ENCODE measurements at places on chromosomes 2 and 18.

- DNase-seq, result no peak
These were observed 131.4 kb upstream of the HAAO start for GRCh38 chr2:42923580-42924417.

DNA sequence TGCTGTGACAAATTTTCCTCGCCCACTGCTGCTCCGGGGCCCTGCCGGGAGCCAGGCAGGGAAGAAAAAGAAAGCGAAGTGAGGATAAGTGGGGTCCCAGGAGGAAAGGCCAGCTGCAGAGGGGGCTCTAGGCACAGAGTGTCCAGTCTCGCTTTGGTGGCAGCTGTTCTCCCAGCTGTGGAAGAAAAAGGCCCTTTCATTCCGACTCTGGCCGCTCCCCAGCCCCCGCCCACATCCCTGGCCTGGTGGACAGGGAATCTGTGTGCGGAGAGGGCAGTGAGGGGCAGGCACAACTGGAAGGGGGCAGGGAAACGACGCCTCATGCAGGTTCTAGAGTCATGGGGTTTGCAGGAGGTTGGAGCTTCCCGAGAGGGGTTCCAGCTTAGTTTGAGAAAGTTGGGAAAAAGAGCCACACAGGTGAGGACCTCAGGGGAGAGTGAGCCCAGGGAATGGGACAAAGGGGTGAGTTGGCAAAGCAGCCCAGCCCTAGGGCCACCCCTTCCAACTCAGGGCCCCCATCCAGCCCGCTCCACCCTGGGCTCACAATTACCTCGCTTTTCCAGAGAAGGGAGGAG is 1.8 kb downstream of the RTKN start:
- DNase-seq, result no peak

GRCh38 chr18:30917651-30918050 is 124.9 kb downstream of the DSC3 start:
- DNase-seq, result no peak

- DNase-seq, result no peak
These were observed 1278.4 kb upstream of the PIK3C3 start for GRCh38 chr18:40676668-40677067.

GRCh38 chr2:47022186-47022765 is 106.7 kb upstream of the MCFD2 start:
- no peak for DNase-seq

DNA sequence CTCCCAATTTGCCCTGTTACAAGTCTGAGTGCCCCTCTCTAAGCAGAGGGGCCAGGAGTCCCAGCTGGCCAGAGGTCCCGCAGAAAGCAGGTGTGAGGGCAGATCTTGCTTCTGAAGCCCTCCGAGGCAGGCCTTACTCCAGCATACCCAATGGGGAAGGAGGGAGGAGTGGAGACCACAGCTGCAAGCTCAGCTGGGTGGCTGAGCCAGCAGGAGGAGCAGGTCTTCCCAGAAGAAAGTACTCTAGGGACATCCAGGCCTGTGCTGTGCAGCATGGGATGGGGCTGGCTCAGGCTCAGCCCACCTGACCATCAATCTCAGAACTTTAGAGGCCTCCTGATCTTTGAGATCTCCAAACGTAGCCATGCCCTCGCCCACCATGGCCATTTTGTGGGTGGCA is 31.3 kb downstream of the PLB1 start:
- DNase-seq, result no peak

GRCh38 chr18:49193897-49194296 is 243.1 kb upstream of the SMAD7 start:
- no peak for DNase-seq

- DNase-seq, result no peak
These were observed 139.8 kb downstream of the RNF152 start for GRCh38 chr18:61752973-61753372.

GRCh38 chr2:241902357-241902991 is 32.9 kb downstream of the RTP5 start:
- DNase-seq, result no peak

GRCh38 chr2:96163415-96163767 is 18.2 kb upstream of the DUSP2 start:
- DNase-seq, result no peak

DNA sequence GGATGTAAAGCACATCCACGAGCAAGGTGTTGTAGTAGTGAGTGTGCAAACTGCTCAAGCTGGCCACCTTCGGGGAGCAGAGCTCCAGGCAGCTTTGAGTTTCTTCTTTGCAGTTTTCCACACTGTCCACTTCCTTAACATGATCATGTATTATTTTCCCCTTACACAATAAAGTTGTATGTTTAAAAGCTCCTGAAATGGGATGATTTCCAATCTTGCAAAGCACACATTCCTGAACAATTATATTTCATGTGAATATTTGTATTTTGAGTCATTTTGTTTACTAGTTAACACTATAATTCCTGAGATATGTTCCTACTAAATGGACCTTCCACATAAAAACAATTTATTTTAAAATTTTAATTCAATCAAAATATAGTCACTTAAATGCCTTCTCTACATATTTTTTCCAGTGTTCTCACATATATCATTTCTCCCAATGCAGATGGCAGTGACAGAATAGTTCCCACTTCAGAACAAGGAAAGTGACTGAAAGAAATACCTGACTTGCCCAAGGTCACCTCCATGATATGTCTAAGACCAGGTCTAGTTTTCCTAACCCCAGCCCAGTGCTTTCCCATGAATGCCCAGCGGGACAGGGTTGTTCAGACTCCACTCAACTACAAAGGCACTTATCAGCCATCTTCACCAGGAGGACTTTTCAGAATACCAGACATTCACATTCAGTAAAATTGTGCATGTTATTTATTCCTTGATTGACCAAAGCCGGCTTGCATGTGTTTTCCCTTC is 5.5 kb downstream of the CYB5A start:
- no peak for DNase-seq

- DNase-seq, result no peak
These were observed 182.1 kb downstream of the ETAA1 start for GRCh38 chr2:67579216-67579615.

Data from HuH-7.5 (cell line).